Peyer's patch (tissue), 4 donors: ENCODE measurements at places on chromosomes 12 and 14. TPM values are rescaled to one million over a fixed set of nuclear protein-coding genes. Genes with fewer than 3 reads are reported as not detected.
A peak's percentile ranks its signal among the peaks of the same experiment; 100 is the strongest.

- DNase-seq, result no peak
Observed at GRCh38 chr14:49907186-49907585, 14.3 kb downstream of the ARF6 start.

GRCh38 chr14:63895510-63895909 lies 42.7 kb downstream of the SYNE2 start:
- no peak for DNase-seq

DNA sequence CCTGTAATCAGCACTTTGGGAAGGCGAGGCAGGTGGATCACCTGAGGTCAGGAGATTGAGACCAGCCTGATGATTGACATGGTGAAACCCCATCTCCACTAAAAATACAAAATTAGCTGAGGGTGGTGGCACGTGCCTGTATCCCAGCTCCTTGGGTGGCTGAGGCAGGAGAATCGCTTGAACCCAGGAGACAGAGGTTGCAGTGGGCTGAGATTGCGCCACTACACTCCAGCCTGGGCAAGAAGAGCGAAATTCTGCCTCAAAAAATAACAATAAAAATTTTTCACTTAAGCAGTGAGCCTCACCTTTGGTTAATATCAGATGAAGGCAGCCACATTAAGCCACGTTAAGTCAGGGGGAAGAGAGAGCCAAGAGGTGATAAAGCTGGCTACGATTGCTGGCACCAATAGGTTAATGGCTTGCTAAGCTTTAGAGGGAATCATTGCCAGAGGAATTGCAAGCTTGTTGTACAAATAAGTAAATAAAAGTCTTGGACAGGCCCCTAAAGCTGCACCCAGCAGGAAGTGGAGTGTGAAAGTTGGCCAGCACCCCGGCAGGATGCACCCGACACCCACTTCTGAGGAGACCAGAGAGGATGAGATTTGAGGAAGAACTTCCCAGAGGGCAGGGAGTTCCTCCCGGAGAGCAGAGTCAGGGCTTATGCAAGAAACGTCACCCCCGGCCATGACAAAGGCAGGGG lies 41.3 kb upstream of the TESC start:
- no peak for DNase-seq

DNA sequence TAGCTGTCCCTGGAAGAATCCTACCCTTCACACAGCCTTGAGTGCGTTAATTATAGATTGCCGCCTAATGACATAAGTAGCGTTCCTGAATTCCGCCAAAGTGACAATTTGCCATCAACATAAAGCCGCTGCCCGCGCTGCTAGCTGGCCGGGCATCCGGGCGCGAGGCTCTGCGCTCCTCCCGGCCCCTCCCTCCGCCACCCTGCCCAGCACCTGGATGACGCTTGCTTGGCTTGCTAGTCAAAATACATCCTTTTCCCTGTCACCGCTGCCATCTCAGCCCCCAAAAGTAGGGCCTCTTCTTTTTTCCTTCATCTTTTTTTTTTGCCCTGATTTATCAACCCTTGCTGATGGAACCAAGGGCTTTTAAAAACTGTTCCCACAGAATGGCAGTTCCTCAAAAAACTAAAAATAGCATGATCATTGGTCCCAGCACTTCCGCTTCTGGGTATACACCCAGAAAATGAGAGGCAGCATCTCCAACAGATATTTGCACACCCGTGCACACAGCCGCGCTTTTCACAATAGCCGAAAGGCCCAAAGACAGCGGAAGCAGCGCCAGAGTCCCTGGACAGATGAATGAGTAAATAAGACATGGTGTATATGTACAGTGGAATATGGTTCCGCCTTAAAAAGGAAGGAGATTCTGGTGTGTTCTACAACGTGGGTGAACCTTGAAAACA lies 235.2 kb downstream of the BCL11B start:
- no peak for DNase-seq

DNA sequence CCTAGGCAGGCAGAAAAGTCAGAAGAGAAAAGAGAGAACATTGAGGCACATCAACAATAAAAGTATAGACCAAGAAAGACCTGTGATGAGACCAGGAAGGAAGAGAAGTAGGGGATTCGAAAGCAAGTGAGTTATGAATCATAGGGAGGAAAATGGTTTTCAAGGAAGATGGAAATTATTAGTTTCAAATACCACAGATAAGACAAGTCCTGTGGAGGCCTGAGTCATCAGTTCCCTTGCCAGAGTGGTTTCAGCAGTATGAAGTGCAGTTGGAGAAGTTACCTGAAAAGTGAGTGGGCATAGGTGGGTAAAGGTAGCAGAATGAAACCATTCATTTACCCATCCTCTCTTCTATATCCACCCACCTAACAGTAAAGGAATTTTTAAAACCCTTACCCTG lies 25.2 kb upstream of the TSPAN8 start:
- DNase-seq, result no peak

- DNase-seq, result no peak
Observed at GRCh38 chr12:41436076-41436475, 248.0 kb downstream of the PDZRN4 start.

DNA sequence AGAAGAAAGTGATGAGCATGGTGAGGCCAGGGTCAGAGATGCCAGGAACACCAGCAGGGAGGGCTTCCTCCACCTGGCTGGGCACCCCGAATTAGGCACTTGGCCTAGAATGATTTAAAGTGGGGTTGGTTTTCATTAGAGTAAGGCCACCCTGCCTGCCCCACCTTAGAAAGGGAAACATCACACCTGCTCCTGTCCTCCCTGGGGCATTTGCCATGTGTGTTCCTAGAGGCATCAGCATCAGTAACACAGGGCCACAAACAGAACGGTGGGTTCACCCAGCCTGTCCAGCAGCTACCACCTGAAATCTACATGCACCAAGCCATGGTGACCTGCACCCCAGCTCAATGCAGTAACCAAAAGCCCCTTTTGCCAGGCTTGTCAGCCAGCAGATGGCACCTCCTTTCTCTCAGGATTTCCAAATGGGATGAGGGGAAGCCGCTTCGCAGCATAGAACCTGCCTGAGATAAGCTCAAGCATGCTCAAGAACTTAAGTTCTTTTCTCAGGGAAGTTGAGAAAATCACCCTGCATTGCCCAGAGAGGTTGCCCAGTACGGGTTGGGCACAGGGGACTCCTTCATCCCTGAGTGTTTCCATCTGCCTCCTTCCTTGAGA lies 338.8 kb downstream of the DPF3 start:
- DNase-seq, result no peak

GRCh38 chr14:95577067-95577800 lies 42.4 kb downstream of the GLRX5 start:
- DNase-seq, result no peak

DNA sequence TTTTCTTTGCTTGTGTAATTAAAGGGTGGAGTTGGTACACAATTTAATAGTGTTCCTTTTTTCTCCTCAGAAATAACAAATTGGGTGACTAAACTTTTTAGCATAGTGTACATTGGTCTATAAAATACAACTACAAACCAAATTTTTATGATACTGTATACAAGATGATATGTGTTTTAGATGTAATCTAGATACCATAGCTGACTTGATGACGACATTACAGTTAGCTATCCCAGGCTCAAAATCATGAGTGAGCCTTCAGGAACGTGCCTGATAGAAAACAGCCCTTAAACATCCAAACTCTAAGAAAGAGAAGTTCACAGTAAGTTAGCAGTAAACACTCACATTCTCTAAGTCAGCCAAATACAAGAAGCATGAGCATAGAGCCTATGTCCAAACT lies 99.0 kb upstream of the SSTR1 start:
- DNase-seq, result no peak

- DNase-seq, result no peak
Observed at GRCh38 chr12:32264961-32265360, 134.4 kb upstream of the FGD4 start.

DNA sequence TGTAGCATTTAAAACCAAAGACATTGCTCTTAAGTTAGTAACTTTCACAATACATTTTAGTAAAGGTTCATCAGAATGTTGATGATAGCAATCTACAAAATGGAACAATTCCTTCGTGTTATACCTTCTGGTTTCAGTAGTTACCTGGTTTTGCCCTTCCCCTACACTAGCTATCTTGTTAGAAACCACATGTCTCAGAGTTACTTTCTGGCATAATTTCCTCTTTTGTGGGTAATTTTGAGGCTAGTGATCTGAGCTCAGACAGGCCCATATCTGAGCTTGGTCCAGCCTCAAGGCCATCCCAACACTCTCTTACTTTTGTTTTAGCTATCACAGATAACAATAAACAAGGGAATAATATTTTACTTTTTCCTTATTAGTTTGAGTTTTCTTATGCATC lies 196.9 kb downstream of the KITLG start:
- no peak for DNase-seq

DNA sequence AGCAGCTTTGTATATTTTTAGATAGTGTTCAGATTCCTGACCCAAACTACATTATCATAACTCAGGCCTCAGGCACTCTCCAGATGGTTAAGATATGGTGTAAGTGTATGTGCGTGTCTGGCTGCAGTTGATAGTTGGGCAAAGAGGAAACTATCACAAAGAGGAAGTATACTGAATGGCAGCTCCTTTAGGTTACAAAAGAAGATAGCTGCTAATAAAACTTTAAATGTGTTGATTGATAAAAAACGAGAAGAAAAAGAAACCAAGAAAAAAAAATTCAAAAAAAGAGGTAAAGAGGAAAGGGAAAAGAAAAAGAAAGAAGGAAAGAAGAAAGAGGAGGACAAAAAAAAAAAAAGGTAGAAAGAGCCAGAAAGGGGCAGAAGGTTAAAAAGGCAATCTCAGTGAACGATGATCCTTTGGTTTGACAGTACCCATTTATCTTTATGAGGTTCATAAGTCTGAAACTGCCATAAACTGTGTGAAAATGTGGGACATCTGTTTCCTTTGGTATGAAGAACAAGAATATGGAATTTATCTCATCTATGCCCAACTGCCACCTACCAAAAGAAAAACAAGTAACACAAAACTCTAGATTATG lies 42.2 kb downstream of the TAOK3 start:
- no peak for DNase-seq

GRCh38 chr14:23115039-23115731 lies 3.9 kb downstream of the CEBPE start:
- peak; percentile 46 for DNase-seq

DNA sequence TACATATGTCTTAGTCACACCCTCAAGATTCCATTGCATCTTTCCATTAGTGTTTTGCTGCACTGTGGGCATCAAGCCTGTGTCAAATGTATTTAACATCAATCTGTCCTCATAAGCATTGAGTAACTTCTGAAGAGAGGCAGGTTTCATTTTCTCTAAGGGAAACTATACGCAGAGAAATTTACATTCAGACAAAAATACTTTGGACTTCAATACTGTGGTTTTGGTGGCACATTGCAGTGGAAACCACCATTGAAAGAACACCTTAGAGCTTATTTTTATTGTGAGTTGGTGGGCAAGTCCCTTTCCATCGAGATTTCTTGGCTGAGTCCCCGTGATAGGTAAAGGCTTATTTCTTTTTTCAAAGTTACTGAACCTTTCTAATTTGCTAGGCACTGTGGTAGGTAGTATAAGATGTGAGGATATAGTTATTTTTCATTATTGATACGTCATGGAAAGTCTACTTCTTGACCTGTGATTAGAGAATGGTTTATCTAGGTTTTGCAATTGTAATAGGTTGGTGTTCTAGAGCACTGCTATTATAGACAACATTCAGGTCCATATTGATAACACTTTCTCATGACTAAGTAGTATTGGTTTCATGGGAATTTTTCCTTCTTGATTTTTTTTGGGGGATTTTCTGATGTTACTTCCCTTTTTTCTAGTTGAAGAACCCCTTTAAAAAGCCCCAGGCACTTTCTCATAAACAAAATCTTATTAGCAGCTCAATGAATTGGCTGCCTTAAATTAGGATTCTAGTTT lies 81.9 kb downstream of the CFAP54 start:
- no peak for DNase-seq

- no peak for DNase-seq
Observed at GRCh38 chr14:50002926-50003212, 110.0 kb downstream of the ARF6 start.

DNA sequence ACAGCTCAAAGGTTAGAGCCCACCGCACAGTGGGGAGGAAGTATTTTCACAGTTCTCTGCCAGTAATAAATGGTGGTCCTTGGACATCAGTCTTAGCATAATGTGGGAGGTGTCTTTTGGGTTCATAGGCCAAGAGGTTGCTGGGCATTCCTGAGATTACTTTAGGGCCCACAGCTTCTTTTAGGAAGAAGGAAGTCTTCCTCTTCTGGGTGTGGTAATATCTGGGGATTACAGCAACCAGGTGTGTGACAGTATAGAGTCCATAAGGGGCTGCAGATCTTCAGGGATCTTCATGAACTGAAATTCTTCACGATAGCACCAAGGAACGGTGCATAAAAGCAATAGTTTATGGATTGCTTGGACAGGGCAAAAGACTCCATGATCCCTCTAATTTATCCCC lies 56.2 kb upstream of the PTGR2 start:
- no peak for DNase-seq

GRCh38 chr12:18192119-18192518 lies 69.2 kb upstream of the PIK3C2G start:
- DNase-seq, result no peak

DNA sequence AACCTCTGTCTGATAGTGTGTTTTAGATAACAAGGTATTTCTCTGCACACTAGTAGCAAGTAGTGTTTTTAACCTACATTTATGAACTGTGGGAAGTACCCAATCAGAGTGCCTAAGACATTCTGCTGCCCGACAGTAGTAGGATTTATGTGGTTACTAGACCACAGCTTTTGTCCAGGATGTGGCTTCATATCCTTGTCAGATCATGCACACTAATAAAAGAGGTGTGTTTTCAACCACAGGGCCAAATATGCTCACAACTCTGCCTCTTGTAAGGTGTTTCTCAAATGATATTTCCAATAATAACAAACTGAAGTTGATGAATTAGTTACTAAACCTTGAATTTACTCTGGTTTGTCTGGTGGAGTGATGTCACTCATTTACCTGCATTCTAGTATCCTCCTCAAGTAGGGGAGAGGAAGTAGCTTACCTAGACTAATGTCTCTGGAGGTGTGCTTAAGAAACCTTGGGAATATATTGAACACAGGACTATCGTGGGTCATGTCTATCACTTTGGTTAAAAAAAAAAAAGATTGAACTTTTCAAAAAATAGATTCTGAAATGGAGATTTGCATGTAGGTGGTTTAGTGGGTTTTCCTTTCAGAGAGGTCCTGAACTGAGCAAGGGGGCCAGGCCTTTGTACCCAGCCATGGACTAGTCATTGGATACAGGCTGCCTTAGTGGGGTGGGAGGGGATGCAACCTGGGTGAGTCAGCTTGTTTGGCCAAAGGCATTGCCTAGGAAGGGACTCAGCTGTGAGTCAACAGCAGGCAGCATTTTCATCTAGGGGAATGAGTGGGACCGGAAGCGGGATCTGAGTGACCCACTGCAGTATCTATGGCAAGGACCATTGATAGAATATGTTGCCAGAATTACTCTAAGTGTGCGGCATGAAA lies 14.1 kb downstream of the FBXW8 start:
- no peak for DNase-seq

GRCh38 chr14:35046751-35047536 lies 872 bp downstream of the FAM177A1 start:
- DNase-seq, result peak; percentile 67

GRCh38 chr14:57943541-57943940 lies 77.6 kb upstream of the SLC35F4 start:
- no peak for DNase-seq

Gene TAS2R9
- not detected for total RNA-seq

Gene CLEC4D
- not detected for total RNA-seq

Gene RTN1
- total RNA-seq, result 5.0 TPM

Gene P2RX2
- 3.8 TPM for total RNA-seq

Gene MYH6
- total RNA-seq, result not detected

Gene DIABLO
- 51.3 TPM for total RNA-seq

Gene CIT
- total RNA-seq, result 10.9 TPM

Gene NID2
- 11.7 TPM for total RNA-seq
